ENCODE measurements at places on chromosomes 1 and 21. TPM values are rescaled to one million over a fixed set of nuclear protein-coding genes. Genes with fewer than 3 reads are reported as not detected.

Gene KCNK2
- not detected for total RNA-seq

Gene GPATCH2
- 16.9 TPM for total RNA-seq

Gene ADGRL4
- total RNA-seq, result 82.2 TPM

Gene PBX1
- 1.9 TPM for total RNA-seq
